Lung microvascular endothelial cell (primary cell): ENCODE measurements at places on chromosomes 3 and 15.

- no peak for DNase-seq
These were observed 46.7 kb downstream of the PARP14 start for GRCh38 chr3:122727294-122727693.

DNA sequence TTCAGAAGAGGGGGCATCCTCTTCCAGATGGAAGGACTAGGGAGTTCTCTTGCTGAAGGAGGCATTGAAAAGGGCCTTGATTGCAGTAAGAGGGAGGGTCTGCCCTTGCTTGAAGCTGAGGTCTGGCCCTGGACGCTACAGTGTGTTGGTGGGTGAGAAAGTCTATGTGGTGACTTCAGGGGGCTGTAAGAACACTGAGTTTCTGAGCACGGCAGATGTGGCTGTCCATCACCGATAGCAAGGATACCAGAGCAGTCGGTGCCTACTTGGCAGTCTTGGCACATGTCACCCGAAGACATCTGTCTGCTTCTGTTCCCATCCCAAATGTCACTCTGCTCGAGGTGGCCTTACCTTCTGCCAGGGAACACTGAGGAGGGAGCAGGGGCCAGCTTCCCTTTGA, 631.1 kb upstream of the CFAP20DC start:
- DNase-seq: no peak

DNA sequence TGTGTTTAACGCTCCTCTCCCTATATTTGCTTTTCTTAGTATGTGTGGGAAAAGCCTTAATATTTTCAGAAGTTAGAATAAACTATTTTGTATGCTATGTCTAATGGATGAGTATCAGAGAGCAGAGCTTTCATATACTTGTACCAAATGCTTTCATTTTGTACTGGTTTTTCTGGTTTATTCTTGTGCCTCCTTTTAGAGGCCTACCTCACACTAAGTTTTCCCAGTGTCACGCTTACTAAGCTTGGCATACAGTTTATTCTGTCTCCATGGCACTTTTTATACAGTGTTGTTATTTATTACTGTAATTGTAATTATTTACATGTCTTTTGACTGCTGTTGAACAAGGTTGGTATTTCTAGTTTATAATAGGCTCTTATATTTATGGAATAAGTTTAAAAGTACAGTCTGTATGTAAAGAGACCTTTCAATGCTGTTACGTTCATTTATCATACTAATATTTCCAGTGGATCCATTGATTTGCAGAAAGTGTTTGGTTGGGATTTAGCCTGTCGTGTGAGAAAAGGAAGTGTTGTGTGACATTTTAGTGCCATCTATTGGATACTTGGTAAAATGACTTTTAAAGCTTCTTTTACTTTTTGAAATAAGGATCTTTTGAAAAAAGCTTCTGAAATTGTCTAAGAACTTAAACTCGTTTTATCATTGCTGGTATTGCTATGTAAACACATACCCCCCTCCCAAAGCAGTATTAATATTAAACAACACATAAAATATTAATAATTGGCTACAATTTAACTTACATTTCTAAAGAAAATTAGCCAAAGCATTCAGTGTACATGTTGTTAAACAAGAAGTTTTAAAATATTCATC, 5.2 kb upstream of the EBLN2 start:
- peak; percentile 71 for DNase-seq

GRCh38 chr3:72034986-72035385, 250.0 kb upstream of the PROK2 start:
- DNase-seq: no peak

- no peak for DNase-seq
These were observed 229.6 kb downstream of the GBE1 start for GRCh38 chr3:81531846-81532245.

DNA sequence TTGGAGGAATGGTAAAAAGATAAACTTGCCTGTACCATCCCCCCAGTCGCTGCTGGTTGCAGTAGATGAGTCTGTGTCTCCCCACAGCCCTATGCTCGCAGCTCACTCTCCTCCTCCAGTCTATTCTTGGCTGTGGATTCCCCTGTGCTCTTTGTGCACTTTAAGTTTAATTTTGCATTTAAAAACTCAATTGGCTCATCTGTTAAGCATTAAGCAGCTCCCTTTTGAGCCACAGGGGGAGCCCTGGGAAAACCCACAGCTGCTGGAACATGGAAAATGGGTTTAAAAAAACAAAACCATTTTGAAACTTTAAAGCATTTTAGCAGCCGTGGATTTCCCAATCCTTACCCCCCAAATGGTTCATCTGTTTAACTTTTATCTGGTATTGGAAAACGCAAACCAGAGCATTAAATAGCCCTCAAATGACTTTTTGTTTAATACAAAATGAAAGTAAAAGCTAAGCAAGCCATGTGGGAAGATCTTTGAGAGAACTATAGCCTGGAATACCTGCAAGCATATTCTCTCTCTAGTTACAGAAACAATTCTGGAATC, 536.9 kb downstream of the ZIC1 start:
- peak; percentile 54 for DNase-seq

GRCh38 chr3:159654183-159655134, 334.2 kb upstream of the IL12A start:
- no peak for DNase-seq

- no peak for DNase-seq
These were observed 5.4 kb downstream of the PFN2 start for GRCh38 chr3:149965278-149965677.

GRCh38 chr3:79006077-79006476, 761.7 kb downstream of the ROBO1 start:
- DNase-seq: no peak

GRCh38 chr3:111282024-111282423, 210.4 kb downstream of the NECTIN3 start:
- no peak for DNase-seq

GRCh38 chr3:35849963-35850362, 210.6 kb downstream of the ARPP21 start:
- DNase-seq: no peak

DNA sequence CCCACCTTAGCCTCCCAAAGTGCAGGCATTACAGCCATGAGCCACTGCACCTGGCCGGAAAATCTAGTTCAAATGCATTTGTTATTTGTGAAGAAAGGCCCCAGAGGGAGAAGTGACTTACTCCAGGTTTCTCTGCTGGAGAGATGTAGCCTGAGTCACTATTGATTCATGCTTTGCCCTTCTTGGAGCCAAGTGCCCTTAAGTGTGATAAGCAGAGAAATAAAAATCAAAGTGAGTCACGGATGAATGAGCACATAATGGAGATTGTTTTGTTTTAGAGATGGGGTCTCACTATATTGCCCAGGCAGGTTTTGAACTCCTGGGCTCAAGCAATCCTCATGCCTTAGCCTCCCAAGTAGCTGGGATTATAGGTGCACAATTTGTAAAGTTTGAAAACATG, 33.1 kb downstream of the CDC25A start:
- DNase-seq: no peak

DNA sequence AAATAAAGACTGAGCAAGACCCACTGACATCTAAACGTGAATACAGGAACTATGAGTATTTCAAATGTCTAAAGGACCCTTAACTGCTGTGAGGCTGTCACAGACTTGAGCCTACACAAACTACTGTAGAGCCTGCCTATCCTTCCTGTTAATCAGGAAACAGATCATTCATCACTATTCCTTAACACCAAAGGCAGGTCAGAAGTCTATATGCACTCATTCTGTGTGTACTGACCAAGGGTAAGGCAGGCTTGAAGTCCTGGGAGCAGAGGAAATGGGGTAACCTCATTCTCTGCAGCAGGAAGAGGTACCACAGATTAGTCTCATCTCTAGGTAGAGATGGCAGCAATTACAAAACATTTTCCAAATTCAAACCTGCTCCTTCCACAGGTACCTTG, 30.7 kb downstream of the NPTN start:
- DNase-seq: peak; percentile 77

GRCh38 chr3:41629986-41630385, 331.9 kb downstream of the ULK4 start:
- DNase-seq: no peak

DNA sequence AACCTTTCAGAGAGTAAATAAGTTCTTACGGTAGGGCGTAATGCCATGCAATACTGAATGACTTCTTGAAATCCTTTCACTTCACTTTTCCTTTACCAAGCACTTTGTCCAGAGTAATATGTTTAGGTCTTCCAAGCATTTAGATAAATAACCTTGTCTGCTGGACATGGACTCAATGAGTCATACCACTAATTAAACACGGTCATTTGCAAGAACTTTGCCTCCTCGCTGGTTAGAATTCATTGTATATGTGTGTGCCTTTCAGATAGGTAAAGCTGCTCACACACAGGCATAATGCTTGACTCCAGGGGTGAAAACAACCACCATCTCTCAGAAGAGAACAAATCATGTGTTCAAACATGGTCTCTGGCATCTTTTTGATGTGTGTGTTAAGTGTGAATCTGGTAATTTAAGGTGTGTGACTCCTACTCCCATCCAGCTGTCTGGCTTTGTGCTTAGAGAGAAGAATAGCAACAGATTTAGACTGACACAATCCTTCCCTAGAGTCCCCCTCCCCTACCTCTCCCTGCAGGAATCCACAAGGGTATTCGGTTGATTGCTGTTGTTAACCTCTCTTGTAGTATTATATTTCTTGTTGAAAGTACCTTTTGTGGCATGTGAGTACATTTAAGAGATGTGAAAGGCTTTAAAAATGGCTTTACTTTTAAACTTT, 419.0 kb downstream of the CNTN4 start:
- no peak for DNase-seq

GRCh38 chr15:39135989-39136388, 444.9 kb upstream of the THBS1 start:
- no peak for DNase-seq

- DNase-seq: no peak
These were observed 28.3 kb downstream of the PTH1R start for GRCh38 chr3:46905661-46906451.

GRCh38 chr3:63089007-63089750, 188.9 kb upstream of the SYNPR start:
- no peak for DNase-seq

GRCh38 chr3:25091934-25092333, 336.1 kb upstream of the RARB start:
- no peak for DNase-seq

DNA sequence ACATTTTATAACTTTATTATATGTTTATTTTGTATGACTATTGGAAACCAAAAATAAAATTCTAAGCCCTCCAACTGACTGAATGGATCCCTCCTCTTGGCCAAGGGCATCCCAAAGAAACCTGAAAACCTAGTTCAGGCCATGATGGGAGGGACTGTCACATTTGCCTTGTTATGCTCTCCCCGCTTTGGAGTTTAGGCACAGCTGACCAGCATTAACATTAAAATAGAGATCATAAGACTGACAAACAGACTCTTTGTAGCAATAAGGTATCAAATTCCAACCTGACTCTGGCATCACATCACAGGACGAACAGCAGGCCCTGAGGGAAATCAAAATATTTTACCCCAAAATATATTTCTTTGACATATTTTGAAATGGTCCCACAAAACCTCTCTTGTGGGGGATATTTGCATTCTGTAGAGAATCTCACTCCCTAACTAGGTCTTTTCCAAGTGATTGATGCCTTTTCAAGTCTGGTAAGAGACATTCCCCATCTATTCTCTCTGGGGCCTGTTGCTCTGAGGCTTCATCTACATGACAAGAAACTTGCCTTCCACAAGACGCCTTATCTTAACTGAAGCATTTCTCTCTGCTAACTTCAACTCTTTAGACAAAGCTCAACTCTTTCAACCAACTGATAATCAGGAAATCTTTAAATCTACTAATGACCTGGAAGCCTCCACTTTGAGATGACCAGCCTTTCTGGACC, 81.8 kb upstream of the PRR23E start:
- DNase-seq: no peak

- DNase-seq: no peak
These were observed 250.7 kb downstream of the OPA1 start for GRCh38 chr3:193843474-193844301.

DNA sequence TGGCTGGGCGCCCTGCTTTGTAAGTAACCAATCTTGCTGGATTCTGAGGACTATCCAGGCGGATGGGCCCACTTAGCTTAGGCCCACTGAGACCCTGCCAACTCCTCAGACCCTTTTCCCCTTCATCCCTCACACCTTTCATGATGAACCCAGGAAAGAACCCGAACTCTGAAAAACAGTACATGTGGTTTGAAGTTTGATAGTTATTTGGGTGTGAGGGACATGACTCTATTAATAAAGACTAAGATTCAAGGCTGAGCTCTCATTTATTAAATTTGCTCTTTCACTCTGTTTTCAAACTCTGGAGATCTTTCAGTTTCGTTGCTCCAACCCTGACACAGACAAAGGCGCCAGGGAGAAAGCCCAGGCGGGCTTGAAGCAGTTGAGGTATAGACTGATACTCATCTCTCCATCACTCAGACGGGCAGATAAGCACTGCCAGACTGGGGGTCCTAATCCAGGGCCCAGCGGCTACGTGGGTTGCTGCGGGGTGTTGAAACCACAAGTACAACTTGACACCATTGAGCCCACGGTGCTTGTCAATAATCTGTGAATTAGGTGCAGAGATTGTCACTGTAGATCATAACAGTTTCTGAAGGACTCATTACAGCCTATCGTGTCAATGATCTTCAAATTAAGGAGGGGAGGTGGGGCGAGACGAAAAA, 7.2 kb upstream of the SOX2 start:
- no peak for DNase-seq

DNA sequence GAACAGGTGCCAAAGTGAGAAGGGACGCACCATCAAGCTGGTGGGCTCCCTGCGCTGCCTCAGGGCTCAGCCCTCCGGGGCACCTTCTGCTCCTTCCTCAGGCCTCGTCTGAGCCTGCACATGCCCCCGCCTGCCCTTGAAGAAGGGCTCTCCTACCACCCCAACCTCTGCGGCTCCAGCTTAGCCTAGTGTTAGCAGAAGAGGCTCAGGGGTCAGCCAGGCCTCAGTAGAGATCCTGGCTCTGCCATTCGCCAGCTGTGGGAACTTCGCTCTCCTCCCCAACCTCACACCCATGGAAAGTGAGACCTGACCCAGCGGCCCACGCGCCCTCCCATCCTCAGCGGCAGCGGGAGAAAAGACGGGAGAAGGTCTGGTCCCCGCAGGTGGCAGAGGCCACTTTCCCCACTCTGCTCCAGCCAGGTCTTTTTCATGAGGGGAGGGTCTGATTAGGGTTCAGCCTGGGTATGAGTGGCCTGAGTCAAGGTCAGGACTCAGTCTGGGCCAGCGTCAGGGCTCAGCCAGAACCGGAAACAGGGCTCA, 8.2 kb downstream of the GRIP2 start:
- no peak for DNase-seq

DNA sequence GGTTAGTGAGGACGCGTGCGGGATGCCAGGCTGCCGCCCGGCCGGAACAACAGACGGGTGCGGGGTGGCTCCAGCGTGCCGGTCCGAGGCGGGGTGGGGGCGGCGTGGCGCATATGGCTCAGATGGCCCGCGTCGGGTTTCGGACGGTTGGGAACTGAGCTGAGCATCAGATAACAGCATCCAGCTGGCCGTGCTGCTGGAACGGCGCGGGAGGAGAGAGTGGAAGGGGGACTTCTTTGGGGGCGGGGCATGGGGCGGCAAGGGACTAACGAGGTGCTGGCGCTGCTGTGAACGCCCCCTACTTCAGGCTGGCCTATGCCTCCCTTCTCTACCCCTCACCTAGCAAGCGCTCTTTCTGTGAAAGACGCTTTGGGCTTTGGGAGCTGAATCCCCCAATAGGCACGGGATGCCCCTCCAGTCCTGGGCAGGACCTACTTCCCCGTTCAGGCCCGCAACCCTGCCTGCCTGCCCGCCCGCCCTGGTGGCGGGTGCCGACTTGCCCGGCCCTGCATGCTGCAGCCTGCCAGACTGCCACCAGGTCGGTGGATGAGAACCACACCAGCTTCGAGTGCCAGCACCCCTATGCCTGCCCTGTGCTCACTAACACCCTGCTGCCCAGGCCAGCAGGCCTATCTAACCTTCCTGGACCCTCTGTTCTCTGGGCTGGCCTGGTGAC, 542 bp downstream of the INKA1 start:
- DNase-seq: no peak
